ENCODE measurements at places on chromosomes 7 and 10.
A peak's percentile ranks its signal among the peaks of the same experiment; 100 is the strongest.

DNA sequence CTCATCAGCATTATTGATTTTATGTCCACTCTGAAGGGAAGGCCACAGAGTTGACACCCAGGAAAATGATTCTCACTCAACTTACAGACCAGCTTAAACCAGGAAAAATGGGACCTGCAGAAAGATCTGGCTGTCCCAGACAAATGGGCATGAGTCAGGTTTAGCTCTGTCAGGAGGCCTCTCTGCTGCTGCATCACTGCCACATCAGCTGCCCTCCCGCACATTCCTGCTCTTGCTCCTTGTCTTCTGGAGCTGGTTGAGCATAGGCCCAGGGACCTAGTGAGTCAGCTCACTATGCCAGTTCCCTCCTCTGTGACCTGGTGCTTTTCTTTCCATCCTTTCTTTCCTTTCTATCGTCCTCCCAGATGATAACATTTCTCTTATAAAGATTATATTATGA, 18.8 kb upstream of the SMNDC1 start:
- H3K27me3 ChIP-seq: peaks cover 27% of the 10 kb centered on the region
- H3K4me3 ChIP-seq: no peak overlapping the region
- no peaks in the 10 kb centered on the region for H3K4me1 ChIP-seq
- no peaks in the 10 kb centered on the region for H3K36me3 ChIP-seq
- DNase-seq: no peak
- no peak overlapping the region for H3K27ac ChIP-seq

DNA sequence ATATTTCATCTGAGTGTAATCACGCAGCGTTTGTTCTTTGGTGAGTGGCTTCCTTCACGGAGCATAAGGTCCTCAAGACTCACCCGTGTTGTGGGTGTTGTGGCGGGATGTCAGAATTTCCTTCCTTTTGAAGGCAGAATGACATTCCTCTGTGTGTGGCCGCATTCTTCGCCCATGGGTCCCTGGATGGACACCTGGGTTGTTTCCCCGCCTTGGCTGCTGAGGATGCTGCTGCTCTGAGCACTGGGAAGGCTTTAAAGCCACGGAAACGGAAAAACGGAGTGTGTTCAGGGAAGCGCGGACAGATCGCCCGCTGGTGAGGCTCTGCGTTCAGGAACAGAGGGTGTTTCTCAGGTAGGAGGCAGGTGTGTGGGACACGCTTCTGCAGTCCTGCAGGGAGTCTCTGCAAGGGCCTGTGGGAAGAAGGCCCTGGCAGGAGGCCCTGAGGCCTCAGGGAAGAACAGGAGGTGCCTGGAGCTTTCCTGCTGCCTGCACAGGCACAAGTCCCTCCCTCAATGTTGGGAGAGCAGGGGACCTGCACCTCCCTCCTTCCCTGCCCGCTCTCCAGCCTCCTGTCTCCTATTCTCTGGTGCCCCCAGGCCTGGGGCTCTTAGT, 35.7 kb upstream of the SHH start:
- H3K36me3 ChIP-seq: no peaks in the 10 kb centered on the region
- no peaks in the 10 kb centered on the region for H3K4me1 ChIP-seq
- no peak overlapping the region for H3K4me3 ChIP-seq

DNA sequence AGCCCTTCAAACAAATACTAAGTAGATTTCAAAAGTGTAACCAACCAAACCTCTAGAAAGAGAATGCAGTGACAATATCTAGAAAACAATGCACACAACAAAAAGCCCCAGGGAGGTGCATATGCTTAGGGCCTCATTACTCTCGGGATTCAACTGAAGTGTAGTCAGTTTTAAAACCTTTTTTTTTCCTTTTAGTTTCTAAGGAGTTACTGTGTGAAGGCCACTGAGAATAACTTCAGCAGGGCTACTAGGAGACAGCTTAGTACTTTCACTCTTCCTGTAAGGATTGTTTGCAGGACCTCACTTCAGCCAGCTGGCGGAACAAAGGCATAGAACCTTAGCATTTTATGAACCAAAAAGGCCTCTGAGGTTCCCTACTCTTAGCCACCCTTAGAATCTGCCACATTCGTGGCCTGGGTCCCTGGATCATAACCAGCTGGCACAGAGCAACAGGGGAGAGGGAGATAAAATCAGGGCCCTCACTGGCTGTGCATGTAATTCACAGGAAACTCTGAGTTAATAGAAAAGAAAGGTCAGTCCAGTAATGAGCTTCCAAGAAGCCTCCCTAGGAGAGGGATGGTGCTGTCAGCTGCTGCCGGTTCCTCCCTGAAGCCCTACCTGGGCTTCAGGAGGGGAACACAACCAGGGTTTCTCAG, 3.6 kb downstream of the VOPP1 start:
- peaks cover 82% of the 10 kb centered on the region for H3K4me1 ChIP-seq
- H3K4me3 ChIP-seq: peak overlapping the region; percentile 87
- peak overlapping the region; percentile 86 for H3K27ac ChIP-seq
- H3K36me3 ChIP-seq: peaks cover 24% of the 10 kb centered on the region
- DNase-seq: no peak

DNA sequence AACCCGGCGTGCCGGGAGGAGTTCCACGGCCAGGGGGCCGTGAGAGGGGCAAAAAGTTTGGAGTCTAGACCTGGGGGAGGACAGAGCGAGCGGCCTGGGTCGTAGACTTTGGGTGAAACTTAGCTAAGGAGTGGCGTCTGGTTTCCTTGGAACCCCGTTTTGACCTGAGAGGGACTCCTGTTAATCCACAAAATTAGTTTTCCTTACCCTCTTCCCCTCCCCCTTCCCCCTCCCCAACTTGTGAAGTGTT, 574 bp downstream of the MARCHF5 start:
- peak overlapping the region; percentile 94 for H3K4me3 ChIP-seq
- H3K36me3 ChIP-seq: peaks cover 10% of the 10 kb centered on the region
- DNase-seq: no peak

GRCh38 chr7:129184981-129185670, 3.3 kb upstream of the SMO start:
- peaks cover 46% of the 10 kb centered on the region for H3K27me3 ChIP-seq
- no peak overlapping the region for H3K4me3 ChIP-seq
- peaks cover 5% of the 10 kb centered on the region for H3K4me1 ChIP-seq
- no peak overlapping the region for H3K27ac ChIP-seq

GRCh38 chr7:65892161-65892560, 19.3 kb downstream of the VKORC1L1 start:
- no peak overlapping the region for H3K4me3 ChIP-seq
- peaks cover 14% of the 10 kb centered on the region for H3K36me3 ChIP-seq
- H3K27me3 ChIP-seq: no peaks in the 10 kb centered on the region
- peaks cover 10% of the 10 kb centered on the region for H3K4me1 ChIP-seq

- no peaks in the 10 kb centered on the region for H3K4me1 ChIP-seq
- H3K27me3 ChIP-seq: no peaks in the 10 kb centered on the region
- H3K36me3 ChIP-seq: no peaks in the 10 kb centered on the region
- no peak overlapping the region for H3K4me3 ChIP-seq
- no peak overlapping the region for H3K27ac ChIP-seq
These were observed 164.7 kb upstream of the PLXDC2 start for GRCh38 chr10:19651549-19651948.

- no peaks in the 10 kb centered on the region for H3K36me3 ChIP-seq
- H3K27ac ChIP-seq: no peak overlapping the region
- H3K4me1 ChIP-seq: no peaks in the 10 kb centered on the region
- H3K4me3 ChIP-seq: no peak overlapping the region
- DNase-seq: no peak
These were observed 587.2 kb downstream of the SORCS1 start for GRCh38 chr10:106577266-106577665.

DNA sequence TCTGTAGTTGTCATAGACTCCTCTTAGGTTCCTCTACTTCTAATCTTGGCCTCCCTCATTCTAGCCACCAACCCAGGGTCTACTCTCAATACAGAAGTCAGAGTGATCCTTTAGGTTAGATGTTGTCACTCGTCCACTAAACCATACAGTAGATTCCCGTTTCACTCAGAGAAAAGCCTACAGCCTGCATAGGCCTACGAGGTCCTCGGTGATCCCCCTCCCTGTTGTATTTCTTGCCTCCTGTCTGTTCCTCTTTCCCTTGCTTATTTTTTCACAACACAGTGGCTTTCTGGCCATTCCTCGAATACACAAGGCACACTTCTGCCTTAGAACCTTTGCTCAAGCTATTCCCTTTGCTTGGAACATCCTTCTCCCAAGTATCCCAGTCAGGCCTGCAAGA, 183.0 kb upstream of the PRSS1 start:
- peaks cover 7% of the 10 kb centered on the region for H3K4me1 ChIP-seq
- no peaks in the 10 kb centered on the region for H3K27me3 ChIP-seq
- no peaks in the 10 kb centered on the region for H3K36me3 ChIP-seq
- no peak overlapping the region for H3K27ac ChIP-seq
- DNase-seq: no peak
- H3K4me3 ChIP-seq: no peak overlapping the region

DNA sequence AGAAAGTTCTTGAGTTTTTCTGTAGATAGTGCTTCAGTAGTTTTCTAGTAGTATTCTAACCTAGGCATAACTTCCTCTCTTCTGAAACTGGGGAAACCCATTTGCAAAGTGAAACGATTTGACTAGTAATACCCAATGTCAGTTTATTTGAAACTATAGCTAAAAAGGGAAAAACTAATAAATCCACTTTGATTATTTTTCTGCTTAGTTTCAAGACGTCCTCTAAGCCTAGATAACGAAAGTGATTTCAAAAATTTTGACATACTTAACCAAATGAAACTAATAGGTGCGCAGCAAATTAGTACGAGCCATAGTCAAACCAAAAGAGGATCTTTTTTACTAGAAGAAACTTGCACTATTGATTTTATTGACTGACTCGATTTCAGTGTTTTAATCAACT, 9.8 kb upstream of the SP8 start:
- no peak overlapping the region for H3K27ac ChIP-seq
- peaks cover 2% of the 10 kb centered on the region for H3K36me3 ChIP-seq
- no peak overlapping the region for H3K4me3 ChIP-seq
- peaks cover 79% of the 10 kb centered on the region for H3K27me3 ChIP-seq
- H3K4me1 ChIP-seq: peaks cover 12% of the 10 kb centered on the region

- H3K4me3 ChIP-seq: no peak overlapping the region
- H3K4me1 ChIP-seq: no peaks in the 10 kb centered on the region
- H3K36me3 ChIP-seq: no peaks in the 10 kb centered on the region
These were observed 292.9 kb downstream of the FZD1 start for GRCh38 chr7:91556956-91557650.

DNA sequence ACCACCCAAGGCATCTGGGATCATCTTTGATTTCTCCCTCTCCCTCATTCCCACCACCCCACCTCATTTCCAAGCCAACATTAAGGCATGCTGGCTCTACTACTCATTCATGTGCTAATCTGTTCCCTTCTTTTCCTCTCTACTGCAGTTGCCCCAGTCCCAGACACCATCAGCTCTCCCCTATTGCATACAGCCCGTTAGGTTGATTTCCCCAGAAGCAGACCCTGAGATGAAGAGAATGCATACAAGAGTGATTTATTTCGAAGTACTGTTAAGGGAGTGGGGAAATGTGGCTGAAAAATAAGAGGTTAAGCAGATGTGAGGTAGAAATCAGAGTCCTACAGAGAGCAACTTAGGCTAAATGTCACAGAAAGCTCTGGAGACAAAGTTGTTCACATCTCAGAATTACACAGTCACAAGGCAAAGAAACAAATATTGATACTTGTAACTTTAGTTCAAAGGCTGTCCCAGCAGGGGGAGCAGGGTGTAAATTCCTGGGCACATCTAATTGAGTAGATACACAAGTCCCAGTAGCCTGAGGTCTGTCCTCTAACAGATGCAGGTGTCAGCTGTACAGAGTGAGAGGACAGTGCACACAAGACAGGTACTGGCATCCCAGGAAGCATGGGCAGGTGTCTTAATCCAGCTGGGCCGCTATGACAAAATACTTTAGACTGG, 20.9 kb downstream of the AKR1D1 start:
- no peak overlapping the region for H3K4me3 ChIP-seq
- no peak overlapping the region for H3K27ac ChIP-seq
- H3K27me3 ChIP-seq: peaks cover 19% of the 10 kb centered on the region

GRCh38 chr7:96778263-96778662, 68.6 kb upstream of the SEM1 start:
- H3K27me3 ChIP-seq: peaks cover 27% of the 10 kb centered on the region
- H3K27ac ChIP-seq: no peak overlapping the region

DNA sequence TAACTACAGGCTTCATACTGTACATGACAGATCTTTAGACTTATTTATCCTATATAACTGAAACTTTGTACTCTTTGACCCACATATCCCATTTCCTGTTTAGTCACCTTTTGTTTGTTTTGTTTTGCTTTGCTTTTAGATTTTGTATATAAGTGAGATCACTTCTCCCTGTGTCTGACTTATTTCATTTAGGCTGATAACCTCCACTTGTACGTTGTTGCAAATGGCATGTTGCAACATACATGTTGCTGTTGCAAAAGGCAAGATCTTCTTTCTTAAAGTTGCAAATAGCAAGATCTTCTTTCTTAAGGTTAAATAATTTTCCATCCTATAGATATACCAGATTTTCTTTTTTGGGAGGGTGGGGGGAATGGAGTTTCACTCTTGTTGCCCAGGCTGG, 341.5 kb downstream of the OTUD1 start:
- H3K36me3 ChIP-seq: no peaks in the 10 kb centered on the region
- no peak overlapping the region for H3K4me3 ChIP-seq
- H3K27ac ChIP-seq: no peak overlapping the region

GRCh38 chr7:78226059-78226719, 427.6 kb downstream of the PHTF2 start:
- H3K4me3 ChIP-seq: no peak overlapping the region
- H3K36me3 ChIP-seq: no peaks in the 10 kb centered on the region
- no peak for DNase-seq

DNA sequence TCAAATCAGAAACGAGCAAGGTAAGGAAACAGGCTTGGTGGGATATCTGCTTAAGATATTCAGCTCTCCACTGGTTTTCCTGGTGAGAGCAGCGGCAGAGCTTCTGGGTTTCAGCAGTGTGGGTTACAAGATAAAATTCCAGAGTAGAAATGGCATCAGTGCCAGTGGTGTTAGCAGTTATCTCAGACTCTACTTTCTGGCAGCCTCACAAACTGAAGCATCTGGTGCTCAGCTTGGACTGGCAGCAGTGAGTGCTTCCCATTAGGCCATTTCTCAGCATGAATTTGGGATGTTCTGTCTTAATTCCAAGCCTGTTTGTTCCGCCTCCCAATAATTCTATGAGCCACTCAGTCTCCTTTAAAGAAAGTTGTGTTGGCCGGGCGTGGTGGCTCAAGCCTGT, 6.9 kb upstream of the GSTO2 start:
- peaks cover 62% of the 10 kb centered on the region for H3K36me3 ChIP-seq
- no peaks in the 10 kb centered on the region for H3K27me3 ChIP-seq
- no peak overlapping the region for H3K27ac ChIP-seq
- peaks cover 62% of the 10 kb centered on the region for H3K4me1 ChIP-seq
- no peak overlapping the region for H3K4me3 ChIP-seq

DNA sequence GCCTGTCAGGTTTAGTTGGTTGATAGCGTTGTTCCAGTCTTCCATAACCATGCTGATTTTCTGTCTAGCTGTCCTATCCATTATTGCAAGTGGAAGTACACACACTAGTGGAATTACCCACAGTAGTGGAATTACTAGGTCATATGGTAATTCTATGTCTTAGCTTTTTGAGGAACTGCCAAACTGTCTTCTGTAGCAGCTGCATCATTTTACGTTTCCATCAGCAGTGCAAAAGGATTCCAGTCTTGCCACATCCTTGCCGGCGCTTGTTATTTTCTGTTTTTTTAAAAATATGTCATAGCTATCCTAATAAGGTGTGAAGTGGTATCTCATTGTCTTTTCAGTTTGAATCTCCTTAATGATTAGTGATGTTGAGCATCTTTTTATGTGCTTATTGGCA, 17.2 kb upstream of the RHBDD2 start:
- no peak overlapping the region for H3K27ac ChIP-seq
- no peak for DNase-seq
- H3K27me3 ChIP-seq: peaks cover 18% of the 10 kb centered on the region

All from central memory CD8-positive, alpha-beta T cell (primary cell).